ENCODE measurements at places on chromosomes 6 and 20.

DNA sequence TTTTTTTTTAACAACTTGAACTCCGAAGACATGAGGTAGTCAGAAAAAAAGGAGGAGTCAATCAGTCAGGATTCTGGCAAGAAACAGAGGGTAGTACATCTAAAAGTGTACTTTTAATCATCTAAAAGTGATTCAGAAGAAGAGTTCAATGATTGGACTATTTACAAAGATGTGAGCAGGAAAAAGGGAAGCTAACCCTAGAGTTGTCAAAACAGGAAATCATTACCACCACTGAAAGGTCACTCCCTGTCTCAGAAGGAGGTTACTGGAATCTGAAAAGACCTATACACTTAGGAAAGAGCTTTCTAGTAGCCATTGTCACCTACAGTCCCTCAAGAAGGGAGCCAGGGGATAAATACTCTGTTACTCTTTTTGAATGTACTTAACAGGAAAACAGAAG, 16.7 kb upstream of the LMBRD1 start:
- no peak for DNase-seq

GRCh38 chr20:49794336-49795134, 18.1 kb upstream of the SLC9A8 start:
- DNase-seq = no peak

- no peak for DNase-seq
Observed at GRCh38 chr6:64777941-64778785, 928.9 kb downstream of the EYS start.

- no peak for DNase-seq
Observed at GRCh38 chr6:47144306-47144705, 102.2 kb upstream of the ADGRF1 start.

DNA sequence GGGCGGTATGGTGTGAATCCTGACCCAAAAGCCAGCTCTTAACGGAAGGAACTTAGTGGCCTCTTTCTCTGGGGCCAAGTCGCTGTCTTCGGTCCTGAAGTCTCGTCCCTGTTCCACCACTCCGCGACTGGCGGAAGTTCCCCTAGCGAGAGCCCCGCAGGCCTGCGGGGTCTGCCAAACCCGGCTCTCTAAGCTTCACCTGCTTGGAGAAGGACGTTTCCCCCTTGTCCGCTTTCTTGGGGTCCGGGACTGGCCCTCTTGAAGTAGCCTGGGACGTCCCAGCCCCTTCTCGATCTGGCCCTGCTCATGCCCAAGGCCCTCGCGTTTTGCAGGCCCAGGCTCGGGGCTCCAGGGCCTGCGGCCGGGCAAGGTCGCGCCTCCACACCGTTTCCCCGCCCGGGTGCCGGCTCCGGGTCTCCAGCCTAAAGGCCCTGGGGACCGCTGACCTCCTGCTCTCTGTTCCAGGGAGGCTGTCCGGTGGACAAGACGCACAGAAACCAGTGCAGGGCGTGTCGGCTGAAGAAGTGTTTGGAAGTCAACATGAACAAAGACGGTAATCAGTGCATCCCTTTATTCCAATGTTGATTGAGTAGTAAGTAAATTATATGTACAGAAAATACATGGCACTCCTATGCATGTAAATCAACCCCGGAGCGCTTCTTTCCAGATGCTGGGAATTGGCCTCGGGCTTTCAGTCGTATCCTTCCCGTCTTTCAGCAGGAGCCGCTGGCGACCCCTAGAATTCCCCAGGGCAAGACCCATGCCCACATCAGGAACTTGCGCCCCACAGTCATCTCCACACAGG, 8.8 kb downstream of the NR2E1 start:
- DNase-seq = peak; percentile 73

DNA sequence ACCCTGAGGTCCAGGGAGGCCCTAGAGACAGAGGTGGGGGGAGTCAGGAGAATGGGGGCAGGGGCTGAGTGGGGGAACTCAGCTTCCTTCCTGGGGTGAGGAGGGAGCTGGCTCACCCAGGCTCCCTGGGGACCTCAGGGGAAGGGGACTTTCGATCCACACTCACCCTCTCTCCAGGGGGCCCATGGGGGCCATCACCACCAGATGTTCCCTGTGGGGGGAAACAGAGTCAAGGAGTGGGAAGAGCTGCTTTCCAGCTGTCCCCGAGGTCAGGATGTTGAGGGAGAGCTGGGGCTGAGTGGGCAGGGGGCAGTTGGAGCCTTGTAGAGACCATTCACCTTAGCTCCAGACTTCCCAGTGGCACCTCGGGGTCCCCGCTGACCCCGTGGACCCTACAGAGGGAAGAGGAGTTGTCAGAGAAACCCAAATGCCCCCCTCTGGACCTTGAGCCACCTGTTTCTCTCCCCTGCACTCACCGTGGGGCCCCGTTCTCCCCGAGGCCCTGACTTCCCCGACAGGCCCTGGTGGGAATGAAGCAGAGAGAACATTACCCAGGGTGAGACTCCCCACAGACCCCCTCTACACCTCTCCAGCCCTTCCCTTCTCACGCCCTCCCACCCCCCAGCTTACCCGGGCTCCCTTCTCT, 18.6 kb downstream of the COL11A2 start:
- DNase-seq = no peak

DNA sequence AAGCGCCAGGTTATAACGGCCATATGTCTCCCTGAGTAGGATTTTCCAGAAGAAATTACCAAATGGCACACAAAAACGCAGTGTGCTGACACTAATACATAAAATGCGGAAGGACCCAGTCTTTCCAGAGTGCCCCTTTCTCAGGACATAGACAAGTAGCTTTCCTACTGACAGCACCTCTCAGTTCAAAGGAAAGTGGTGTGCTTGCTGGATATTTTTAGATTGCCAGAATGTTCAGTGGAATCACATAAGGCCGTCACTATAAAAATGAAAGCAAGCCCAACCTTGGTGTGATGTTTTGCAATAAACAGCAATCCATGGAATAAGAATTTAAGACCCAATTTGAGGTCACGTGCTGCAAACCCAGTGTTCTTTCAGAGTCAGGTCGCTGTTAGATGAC, 135.5 kb upstream of the AGPAT4 start:
- no peak for DNase-seq
